ENCODE measurements at places on chromosomes 2 and 18.

DNA sequence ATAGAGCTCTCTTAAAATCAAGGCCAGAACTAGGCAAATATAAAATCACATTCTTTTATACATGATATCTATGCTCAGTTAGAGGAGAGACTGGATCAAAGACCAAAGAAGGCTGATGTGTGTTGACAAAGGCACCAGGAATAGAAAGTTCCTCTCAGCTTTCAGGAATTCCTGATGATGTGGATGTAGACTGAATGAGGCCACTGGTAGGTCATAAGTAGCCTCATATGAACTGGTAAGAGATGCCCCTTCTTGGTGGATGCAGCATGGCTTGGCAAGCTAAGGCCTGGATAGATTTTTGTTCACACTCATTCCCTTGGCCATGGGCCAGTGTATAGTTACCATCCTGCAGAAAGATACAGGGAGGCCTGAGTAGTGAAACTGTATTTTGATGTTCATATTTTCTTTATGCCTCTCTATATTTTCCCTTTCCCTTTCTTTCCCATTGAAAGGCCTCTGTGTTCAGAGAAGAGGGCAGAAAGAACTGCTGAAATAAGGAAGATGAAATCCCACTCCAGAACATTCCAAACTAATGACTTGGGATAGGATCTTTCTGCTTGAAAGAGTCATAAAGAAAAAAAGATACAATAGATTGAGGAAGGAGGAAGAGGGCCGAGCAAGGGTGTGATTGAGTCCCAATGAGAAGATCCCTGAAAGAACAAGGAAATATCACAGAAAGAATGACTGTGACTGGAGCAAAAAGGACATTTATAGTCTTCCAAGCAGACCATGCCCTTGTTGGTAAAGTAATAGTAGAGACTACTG is 2182.7 kb upstream of the PIK3C3 start:
- DNase-seq, result peak; percentile 30

- no peak for DNase-seq
These were observed 316.4 kb downstream of the AGAP1 start for GRCh38 chr2:235810252-235810651.

DNA sequence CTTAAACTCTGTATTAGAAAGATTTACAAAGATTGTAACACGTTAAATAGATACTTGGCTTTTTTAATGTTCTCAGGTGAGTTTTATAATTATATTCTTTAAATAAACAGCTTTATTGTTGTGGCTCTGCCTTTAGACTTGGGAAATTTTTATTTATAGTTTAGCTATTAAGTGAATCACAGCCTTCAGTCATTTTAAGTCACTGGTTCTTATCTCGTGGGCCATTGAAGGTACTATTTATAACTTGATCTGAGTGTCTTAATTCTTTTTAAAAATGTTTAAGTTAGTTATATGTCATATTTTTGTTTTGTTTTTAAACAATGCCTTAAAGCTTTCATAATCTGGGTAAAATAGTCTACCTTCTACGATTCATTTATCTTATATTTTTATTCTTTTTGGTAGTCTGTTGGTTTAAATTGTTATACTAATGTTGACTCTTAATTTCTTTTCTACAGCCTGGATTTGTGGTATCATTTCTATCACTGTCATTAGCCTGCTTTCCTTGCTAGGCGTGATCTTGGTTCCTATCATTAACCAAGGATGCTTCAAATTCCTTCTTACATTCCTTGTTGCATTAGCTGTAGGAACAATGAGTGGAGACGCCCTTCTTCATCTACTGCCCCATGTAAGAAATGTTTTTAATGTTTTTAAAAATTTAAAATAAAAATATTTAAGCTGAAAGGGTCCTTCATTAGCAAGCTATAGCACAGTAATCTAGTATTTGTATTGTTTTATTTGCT is 49.3 kb downstream of the SLC39A10 start:
- peak; percentile 48 for DNase-seq

DNA sequence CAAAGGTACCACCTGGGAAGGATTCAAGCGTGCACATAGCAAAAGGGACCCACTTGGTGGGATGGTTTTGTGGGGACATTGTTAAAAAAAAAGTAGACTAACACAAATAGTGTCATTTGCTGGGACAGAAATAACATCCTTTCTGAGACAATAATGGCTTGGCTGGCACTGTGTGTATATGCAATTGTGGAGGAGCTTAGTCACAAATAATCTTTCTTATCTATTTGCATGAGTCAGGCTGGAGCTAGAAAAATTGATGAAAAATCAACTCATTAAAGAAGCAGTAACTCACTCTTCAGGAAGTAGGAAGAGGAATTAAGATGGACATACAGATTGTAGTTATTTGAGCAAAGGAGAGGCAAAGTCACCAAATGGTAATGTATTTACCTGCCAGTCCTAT is 29.5 kb upstream of the ITGB6 start:
- peak; percentile 62 for DNase-seq

DNA sequence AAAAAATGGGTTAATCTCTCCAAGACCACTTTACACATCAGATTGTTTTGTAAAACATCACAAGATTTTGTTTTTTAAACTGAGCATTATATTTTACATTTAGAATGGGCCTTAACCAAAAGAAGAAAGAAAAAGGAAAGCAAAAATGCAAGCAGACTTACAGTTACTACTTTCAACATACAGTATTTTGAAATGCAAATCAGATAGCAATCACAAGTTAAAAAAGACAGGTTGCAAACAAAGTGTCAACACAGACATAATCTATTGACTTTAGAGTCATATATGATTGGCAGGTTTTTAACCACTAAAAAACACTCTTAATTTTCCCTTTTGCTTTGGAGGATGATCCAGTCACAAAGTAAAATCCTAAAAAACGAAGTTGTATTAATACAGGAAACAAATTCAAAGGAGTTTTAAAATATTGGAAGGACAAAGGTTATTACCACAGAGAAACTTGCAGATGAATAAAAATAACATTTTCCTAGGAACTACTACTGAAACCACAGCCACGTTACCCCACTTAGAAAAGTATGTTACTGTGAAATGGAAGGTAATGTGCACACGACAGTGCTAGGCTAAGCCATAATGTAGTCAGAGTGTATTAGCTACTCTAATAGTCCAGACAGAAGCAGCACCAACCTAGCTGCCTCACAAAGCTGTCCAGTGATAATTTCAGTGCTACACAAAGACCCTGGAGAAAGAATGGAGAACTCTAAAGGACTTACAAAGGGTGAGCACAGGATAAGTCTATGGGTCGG is 22.9 kb downstream of the DARS1 start:
- no peak for DNase-seq

- DNase-seq, result no peak
These were observed 150.6 kb upstream of the UBE2E3 start for GRCh38 chr2:180829836-180830235.

DNA sequence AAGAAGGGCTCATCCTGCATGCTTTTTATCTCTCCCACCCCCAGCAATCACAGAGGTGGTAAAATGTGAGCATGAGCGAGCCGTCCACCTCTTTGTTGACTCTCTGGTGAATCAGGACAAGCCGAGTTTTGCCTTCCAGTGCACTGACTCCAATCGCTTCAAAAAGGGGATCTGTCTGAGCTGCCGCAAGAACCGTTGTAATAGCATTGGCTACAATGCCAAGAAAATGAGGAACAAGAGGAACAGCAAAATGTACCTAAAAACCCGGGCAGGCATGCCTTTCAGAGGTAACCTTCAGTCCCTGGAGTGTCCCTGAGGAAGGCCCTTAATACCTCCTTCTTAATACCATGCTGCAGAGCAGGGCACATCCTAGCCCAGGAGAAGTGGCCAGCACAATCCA is 19.5 kb downstream of the LIPG start:
- no peak for DNase-seq

DNA sequence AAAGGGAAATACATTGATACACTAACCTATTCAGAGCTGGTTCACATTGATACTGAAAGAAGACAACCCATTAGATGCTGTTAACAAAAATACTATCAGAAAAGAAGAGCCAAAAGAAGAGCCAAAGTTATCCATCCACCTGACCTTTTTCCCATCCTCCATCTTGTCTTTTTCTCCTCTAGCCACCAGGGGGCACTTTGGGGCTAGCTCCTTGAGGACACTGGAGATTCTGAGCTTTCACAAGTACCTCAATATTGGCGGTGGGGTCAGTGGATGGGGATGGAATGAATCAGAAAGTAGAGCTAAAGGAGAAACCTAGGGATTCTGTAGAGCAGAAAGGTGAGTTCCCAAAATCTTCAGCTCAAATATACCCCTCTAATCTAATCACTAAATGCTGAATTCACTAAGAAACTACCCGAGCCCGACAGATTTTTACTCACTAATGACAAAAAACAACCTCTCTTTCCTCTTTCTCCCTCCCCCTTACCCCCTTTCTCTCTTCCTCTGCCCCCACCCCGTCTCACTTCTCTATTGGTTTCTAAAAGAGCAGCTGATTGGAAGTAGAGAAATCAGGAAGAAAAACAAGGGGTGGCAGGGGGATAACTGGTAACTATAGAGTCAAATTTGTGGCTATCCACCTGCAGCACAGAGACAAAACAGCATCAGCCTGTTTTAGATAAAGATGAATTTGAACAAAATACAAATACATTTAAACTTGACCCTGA is 203.3 kb downstream of the TCF4 start:
- DNase-seq, result peak; percentile 51

DNA sequence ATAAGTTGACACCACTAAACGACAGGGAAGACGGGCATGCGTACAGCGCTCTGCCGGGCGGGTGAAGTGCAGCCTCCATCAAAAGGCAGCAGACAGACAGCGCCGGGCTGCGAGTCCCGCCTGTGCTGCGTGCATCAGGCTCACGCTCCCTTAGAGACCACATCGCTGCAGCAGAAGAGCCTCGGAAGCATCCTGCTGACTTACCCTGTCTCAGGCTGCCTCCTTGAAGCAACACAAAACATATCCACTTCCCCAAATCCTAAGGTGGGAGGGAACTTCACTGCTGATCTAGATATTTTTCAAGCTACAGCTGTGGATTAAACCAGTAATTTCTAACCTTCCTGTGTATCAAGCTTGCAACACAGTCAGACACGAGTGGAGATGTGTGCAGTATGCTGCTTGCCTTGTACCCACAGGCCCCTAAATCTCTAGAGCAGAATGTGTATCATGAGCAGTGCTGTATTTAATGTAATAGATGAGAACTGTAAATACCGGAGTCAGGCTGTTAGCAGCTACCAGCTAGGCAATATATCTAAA is 6.4 kb downstream of the MYT1L start:
- no peak for DNase-seq

DNA sequence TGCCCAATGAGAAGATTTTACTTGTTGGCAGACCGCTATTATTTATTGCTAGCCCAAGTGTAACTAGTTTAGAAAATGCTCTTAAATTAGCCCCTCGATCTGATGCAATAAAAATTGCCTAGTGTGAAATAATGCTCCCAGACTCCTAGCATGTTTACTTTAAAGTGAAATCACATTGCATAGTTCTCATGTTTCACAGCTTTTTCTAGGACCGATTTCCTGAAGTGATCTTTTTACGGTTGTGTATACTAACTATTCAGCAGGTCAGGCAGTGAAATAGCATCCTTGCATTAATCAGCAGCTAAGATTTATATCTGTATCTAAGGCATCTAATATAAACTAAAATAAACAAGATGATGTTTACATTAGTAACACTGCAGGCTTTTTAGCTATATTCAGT is 52.4 kb downstream of the PMS1 start:
- DNase-seq, result peak; percentile 31

GRCh38 chr2:9307535-9307934 is 100.9 kb downstream of the ASAP2 start:
- peak; percentile 22 for DNase-seq

- DNase-seq, result no peak
These were observed 884 bp downstream of the HES6 start for GRCh38 chr2:238238766-238239542.

DNA sequence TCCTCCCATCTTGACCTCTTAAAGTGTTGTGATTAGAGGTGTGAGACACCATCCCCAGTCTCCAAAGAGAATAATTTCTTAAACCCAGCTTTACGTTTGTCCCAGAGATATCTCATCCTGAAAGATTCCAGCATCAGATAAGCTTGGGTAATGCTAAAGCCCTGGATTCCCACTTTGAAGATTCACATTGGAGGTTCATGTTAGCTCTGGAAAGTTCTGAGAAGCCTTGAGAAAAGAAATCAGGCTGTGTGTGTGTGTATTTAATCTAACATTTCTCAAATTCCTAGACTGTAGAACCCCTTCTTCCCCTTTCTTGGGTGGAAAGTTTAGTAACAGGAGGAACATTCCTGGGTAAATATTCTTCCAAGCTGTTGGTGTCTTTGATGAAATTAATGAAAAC is 18.0 kb downstream of the ZNF532 start:
- peak; percentile 44 for DNase-seq

DNA sequence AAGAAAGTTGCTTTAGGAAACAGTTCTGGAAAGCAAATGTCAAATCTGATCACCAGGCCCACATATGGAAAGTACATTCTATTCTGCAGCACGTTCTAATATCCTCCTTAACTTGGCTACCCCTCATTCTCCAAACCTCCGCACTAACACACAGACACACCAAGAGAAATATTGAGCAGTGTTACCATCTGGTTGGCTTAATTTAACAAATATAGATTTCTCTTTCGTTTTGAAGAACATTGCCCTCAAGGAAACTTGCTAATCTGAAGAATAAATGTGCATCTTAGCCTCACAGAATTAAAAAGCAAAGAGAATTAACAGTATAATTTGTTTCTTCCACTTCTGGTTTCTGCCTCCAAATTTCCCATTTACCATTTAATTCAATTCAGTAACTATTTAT is 72.8 kb upstream of the TTC39C start:
- no peak for DNase-seq

GRCh38 chr2:218291318-218292047 is 820 bp downstream of the TMBIM1 start:
- DNase-seq, result no peak

GRCh38 chr2:95359031-95359430 is 43.5 kb upstream of the FAHD2A start:
- DNase-seq, result peak; percentile 54

- DNase-seq, result peak; percentile 77
These were observed 16.7 kb upstream of the EDAR start for GRCh38 chr2:109005686-109006204.

DNA sequence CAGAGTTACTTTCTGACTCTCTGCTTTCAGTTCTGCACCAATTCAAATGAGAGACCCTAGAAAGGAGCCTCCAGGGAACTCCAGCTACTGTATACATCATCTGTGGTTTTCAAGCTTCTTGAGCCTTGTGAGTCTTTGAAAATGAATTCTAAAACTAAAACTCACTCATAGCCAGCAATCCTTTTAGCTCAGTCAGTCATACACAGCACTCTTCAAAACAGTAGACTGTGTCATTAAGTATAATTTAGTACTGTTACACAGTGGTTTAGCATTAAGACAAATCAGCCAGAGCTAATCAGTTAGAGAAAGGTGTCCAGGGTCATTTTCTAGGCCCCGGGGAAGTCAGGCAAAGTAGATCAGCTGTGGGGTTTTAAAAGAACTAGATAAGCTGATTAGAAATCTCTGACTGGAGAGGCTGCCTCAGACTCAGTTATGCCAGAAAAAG is 322.1 kb upstream of the THUMPD2 start:
- DNase-seq, result peak; percentile 80

DNA sequence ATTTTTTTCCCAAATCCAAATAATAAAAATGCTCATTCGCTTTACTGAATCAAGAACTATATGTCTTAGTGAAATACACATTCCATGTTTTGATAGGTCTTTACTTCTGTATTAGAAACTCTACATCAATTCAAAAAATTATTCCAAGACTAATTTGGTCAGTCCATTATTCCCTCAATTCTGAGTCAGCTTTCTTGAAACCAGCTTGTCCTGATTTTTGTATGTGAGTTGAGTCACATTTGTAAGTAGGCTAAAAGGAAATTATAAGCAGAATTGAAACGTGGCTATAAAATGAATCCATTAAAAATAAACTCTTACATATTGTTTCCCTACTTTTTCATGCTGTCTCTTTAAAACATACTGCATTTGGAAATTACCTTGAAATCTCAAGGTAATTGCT is 113.0 kb downstream of the DNER start:
- DNase-seq, result no peak
